SW 1271 (cell line): ENCODE measurements at places on chromosomes 3 and 15.

- DNase-seq: no peak
Measured at GRCh38 chr3:188185717-188186251, 31.8 kb downstream of the LPP start.

DNA sequence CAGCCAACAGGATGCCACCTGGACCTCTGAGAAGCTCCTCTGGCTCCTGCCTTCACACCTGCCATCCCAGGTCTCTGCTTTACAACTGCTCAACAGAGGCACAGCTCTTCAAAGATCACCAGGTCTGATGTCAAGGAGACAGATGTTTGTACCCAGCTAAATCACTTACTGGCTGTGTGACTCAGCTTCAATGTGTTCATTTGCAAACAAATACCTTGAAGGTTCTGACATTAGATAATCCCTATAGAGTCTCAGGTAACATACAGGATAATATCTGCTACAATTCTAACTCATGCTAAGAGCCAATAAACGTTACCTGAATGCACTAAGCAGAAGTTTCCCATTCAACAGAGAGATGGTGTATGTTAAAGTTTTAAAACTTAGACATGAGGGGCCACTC lies 163.4 kb upstream of the IGF1R start:
- DNase-seq: no peak

DNA sequence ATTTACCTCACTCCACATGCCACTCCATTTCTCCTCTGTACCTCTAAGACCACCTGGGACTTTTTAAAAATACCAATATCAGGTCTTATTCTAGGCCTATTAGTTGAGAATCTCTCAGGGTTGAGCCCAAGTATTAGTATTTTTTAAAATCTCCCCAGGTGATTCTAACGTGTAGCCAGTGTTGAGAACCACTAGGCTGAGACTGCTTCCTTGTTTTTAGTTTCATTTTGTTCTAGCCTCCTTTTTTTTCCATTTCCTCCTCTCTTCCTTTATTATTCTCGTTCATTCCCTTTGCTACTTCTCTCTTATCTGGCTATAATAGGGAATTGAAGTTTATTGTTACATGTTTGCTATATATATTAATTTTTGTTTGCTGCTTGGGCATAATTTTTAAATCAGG lies 217.8 kb upstream of the CD96 start:
- no peak for DNase-seq

DNA sequence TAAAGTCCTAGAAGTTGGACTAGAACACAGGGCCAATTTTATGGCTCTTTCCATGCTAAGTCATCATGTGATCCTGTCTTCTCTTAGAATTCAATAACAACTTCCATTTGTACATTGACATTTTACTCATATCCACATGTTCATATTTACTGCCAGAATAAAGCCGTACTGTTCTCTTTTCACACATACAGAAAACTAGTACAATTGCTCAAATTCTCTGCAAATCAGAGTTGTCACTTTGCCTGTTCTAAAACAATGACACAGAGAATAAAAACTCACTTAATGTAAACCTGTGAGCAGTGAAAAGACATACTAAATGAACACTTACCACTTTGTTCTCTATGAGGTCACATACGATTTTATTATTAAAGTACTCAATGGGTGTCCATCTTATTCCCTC lies 3.5 kb downstream of the LDHAL6B start:
- no peak for DNase-seq

- DNase-seq: no peak
Measured at GRCh38 chr3:133757701-133758567, 11.7 kb downstream of the TF start.

GRCh38 chr15:69145149-69145693 lies 15.2 kb upstream of the GLCE start:
- no peak for DNase-seq

- no peak for DNase-seq
Measured at GRCh38 chr3:12394569-12395271, 89.6 kb upstream of the TSEN2 start.

GRCh38 chr3:71225951-71226564 lies 357.5 kb downstream of the FOXP1 start:
- no peak for DNase-seq

- no peak for DNase-seq
Measured at GRCh38 chr15:52178765-52179164, 12.4 kb downstream of the GNB5 start.

DNA sequence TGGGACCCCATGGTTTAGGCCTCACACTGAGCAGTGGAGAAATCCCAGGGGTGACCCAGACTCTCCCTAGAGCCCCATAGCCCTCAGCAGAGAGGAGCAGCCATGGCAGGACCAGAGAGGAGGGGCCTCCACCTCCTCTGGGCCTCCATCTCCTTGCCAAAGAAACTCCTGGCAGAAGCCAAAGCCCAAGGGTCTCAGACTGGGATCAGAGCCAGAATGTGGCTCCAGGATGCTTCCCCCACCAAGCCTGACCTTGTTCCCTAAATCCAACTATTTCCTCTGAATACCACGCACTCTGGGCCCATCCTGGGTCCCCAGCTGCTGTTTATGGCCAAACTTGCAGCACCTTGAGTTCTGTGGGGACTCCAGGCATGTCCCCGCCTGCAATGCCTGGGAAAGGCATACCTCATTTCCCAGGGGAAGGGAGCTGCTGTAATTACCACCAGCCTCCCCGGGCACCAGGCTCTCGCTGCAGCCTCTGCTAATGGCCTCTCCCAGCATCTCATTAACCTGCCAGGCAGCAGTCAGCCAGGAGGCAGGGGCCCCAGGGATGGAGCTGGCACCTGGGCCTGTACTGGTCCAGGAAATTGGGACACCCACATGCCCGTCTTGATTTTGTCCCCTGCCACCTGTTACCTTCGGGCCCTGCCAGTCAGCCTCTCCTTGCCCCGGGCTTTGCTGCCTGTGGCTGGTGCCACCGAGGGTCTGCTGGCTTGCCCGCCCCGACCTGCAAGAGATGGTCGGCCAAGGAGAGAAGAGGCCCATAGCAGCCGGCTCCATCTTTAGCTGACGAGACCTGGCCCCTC lies 4.6 kb downstream of the CCDC9B start:
- DNase-seq: no peak

GRCh38 chr15:100341750-100342560 lies at the start of gene ADAMTS17:
TSS of gene ADAMTS17 (minus strand) at chr15:100341975. CDS start at chr15:100341899, 76 bp downstream.
- peak; percentile 90 for DNase-seq

DNA sequence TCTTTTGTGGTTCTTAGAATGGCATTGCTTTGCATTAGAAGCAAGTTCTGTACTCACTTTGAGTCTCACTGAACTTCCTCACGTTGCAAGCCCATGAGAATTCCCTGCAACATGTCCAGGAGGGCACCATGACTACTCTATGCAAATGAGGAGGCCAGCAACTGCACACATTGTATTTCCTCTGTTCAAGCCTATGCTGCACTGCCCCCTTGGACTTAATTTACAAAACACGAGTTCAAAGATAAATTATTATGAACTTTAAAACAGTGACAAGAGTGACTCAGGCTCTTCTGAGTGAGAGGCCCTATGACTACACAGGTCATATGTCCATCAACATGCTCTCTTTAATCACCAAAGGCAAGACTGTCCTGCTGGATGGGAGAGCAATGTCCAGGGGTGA lies 484.2 kb upstream of the ATP11B start:
- no peak for DNase-seq

DNA sequence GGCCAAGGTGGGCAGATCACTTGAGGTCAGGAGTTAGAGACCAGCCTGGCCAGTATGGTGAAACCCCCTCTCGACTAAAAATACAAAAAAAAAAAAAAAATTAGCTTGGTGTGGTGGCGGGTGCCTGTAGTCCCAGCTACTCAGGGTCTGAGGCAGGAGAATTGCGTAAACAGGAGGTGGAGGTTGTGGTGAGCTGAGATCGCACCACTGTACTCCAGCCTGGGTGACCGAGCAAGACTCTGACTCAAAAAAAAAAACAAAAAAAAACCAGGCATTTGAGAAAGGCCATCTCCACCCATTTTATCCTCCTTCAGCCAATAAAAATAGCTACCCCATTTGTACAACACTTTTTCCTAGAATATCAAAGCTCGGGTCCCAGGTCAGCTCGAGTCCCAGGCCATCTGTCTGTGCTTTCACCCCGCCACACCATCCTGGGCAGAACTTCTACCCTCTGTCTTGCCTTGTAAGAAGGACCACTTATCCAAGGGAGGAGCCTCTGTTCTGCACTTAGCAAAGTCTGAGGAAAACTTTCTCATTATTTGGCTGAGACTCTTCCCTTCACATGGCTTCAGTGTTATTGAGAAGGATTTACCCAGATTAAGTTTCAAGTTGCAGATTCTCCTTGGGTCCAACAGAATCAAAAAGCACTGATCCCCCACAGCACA lies 99.1 kb downstream of the MESD start:
- DNase-seq: no peak

DNA sequence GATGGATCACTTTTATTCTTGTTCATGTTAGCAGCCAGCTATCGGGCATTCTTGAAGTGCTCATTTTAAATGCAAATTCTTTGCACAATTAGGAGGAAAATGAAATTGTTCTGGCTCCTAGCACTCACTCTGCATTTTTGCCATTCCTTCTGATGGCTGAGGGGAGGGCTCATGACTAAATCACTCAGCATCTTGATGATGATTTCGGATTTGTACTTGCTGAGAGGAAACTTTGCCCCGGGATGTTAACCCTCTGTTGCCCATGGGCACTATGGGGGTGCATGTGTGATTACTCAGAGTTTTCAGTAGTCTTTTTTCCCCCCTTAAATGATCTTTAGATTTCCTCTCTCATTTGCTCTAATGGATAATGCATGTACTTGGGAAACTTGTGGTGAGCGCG lies 299.6 kb upstream of the C2CD4B start:
- no peak for DNase-seq
